H1 (cell line): ENCODE measurements at places on chromosomes 6 and 20. TPM values are rescaled to one million over a fixed set of nuclear protein-coding genes. Genes with fewer than 3 reads are reported as not detected.

The SRMS gene
- polyA plus RNA-seq = 0.39 and 0.66 TPM in 2 replicates

The LY6G6C gene
- polyA plus RNA-seq = 0.23 and 0.49 TPM in 2 replicates

DNA sequence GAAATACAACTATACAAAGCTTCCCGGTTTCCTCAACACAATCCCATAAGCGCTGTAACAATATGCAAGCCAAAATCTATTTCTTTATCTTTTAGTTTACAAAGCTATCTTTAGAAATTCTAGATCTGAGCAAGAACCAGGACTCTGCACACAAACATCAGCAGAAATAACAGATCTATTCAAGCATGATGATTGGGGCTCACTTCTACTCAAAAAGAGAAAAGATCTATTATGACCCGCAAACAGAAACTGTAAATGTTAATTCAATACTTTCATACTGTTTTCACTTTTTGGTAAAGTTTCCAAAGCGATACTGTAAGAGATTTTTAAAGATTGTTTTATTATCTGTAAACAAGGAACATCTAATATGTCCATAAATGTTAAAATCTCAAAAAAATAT is 86.6 kb downstream of the SESN1 start:
- DNase-seq = no peak

- no peak for DNase-seq
These were observed 3.5 kb downstream of the FKBP1C start for GRCh38 chr6:63214816-63215215.

GRCh38 chr20:36477475-36477874 is 63.8 kb upstream of the MYL9 start:
- no peak for DNase-seq
